ENCODE measurements at places on chromosomes 3 and 15. TPM values are rescaled to one million over a fixed set of nuclear protein-coding genes. Genes with fewer than 3 reads are reported as not detected.

DNA sequence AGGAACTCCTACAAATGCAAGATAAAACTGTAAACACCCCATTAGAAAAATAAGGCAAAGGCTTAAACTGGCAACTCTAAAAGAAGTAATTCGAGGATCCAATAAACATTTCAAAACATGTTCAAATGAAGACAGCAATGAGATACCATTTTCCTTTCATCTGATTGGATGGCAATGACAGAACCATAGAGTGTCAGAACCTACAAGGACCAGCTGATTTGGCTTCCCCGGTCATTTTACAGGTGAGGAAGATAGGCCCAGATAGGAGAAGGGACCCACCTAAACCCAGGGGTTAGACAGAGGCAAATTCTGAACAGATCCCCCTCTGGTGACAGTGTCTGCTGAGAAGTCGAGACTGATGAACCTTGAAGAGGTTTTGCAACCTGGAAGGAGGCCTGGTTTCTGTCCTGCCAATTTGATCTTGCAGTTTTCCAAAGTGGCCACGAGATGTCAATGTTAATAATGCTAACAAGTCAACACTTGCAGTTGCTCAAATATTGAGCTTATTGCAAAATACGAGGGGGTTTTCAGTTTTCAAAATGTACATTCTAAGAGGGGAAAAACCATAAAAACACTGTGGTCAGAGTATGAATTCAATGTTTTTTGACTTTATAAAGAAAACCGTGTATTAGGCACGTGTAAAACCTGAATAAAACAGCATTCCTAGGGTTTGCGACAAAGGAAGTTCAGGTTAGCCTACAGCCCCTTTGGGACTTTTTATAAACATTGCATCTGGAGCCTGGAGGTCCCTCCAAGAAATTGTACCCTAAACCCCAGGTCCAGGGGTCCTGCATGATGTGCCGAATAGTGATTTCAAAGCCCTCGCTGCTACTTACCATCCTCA lies 21.5 kb downstream of the CFAP161 start:
- no peak for DNase-seq

- no peak for DNase-seq
Measured at GRCh38 chr3:43451670-43452254, 165.4 kb downstream of the SNRK start.

Gene CACNA2D2
- total RNA-seq = 1.6 TPM

Gene FETUB
- not detected for total RNA-seq

Gene TJP1
- total RNA-seq = 47.4 TPM

DNA sequence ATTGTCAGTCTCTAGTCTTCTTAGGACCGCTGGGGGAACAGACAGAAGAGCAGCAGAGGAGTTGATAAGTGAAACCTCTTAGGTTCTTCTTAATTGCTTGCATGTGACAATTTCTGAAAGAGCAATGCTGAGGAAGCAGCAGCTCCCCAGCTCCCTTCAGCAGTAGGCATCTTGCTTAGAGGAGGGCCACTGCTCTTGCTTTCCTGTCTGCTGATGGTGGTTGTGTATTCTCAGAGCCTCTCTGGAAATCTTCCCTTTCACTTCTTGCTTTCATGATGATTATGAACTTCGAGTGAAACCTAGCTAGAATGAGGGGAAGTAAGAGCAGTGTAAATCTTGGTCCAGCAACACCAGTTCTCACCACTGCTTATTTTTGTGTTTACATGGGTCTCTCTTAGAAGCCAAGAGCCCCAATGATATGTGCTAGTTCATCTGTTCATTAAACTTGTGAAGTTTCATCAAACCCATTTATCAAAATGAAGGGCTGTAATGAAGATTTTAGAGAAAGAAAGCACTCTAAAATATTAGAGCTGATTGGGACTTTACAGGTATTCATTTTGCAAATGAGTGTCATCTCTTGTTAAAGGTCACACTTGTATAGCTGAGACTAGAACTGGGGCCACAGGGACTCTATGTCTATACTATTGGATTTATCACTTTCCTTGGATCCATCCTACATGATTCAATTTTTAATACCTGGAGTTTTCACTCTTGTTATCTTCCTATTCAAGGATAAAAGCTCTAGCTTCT lies 246.7 kb downstream of the LPP start:
- DNase-seq = no peak

GRCh38 chr3:186138272-186138981 lies 29.5 kb upstream of the ETV5 start:
- DNase-seq = no peak

DNA sequence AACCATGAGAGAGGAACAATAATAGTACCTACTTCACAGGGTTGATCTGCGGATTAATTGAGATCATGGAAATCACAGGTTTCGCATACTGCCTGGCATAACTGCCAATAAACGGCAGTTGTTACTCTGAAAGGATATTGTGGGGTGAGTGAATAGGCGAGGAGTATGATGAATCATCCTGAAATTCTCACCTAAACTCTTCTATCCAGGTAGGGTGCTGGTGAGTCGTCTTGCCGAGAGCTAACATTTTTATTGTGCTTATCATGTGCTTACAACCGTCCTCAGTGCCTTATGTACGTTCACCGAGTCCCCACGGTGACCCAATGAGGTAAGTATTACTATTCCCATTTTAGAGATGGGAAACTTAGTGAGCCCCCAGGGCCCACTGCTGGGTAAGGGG lies 52.4 kb upstream of the SRGAP3 start:
- DNase-seq = no peak

Gene KLHDC8B
- 24.7 TPM for total RNA-seq

DNA sequence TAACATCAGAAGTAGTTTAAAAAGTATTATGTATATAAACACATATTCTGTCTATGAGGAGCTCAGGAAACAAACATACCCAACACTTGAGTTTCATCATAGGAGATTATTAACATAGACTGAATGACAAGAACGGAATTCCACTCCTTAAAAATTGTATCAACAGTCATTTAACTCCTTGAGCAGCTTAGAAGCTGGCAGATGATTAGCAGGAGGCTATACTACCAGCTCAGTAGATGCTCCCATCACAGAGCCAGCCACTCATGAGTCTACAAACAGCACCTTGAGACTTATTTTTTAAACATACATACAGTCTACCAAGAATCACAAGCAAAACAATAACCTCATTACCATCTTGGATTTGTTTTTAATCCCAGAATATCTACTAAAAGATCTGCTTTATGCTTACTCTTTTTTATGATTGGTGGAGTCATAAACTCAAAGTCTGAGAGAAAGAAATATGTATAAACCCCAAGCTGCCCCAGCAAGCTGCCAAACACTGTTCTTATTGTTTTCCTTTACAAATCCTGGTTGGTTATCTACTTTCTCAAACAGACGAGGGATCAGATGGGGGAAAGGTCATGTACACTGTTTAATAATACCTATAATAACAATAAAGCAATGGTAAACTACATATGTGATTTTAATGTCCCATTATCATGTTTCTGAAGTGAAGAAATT lies 59.5 kb downstream of the CBLB start:
- no peak for DNase-seq

Gene PPP1R14D
- total RNA-seq = not detected

- no peak for DNase-seq
Measured at GRCh38 chr3:138944929-138945708, 1.8 kb downstream of the FOXL2 start.

DNA sequence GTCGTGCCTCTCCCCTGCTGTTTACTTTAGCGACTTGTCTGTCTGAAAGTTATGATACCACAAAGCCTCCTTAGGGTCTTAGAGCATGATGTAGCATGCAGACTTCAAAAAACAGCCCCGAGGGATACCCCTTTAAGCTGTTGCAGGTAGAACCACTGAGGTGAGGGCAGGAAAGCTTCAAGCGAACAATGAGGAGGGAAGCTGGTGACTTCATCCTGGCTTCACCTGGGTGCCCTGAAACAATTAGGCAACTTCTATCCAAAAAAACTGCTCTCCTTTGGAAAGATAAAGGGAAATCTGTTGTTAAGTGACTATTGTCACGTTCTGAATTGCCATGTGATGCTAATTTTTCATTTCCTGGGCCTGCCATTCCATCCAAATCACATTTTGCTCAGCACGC lies 231.6 kb downstream of the SOX2 start:
- DNase-seq = no peak

GRCh38 chr3:127394031-127394430 lies 106.2 kb upstream of the PRR20G start:
- DNase-seq = no peak

GRCh38 chr3:45280232-45280631 lies 54.1 kb upstream of the TMEM158 start:
- no peak for DNase-seq

DNA sequence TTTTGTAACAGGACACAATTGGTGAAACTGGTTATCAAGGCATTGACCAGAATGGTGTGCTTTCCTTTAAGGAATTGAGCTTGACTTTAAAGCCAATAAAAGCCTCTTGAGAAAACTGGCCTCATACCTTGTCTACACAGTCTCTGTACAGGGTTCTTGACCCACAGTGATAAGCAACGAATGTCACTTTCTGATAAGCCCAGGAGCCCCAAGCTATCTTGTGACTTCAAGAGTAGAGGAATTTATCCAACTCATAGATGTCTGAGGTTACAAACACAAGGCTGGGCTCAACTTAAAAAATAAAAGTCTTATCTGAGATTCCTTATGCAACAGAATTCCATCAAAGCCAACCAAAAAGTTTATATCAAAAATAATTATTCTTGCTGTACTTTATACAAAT lies 212.1 kb downstream of the GBE1 start:
- no peak for DNase-seq

- DNase-seq = no peak
Measured at GRCh38 chr3:179336345-179336929, 11.1 kb upstream of the MFN1 start.

Gene AGBL1
- total RNA-seq = 13.6 TPM

DNA sequence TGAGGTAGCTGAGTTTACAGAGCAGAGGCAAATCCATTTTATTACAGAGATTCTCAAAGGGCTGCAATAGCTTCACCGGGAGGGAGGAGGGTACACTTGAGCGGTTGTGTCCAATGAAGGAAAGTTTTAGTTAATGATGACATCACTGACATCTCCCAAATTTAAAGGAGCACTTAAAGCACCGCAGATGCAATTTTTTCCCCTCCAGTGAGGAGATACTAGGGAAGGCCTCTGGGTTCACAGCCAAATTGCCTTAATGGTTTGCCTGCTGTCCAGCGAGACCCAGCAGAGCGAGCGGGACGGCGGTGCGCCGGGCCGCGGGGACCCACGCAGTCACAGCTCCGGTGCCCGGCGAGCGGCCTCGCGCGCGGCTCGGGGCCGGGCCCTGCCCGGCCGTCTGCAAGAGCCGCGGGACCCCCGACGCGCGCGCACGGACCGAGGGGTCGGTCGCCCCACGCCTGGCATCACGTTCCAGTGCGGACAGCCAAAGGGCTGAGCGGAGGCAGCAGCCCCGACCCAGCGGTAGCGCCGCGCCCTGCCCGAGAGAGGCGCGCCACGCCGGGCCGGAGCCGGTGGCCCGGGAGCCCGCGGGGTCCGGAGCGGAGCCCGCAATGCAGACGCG lies 160.5 kb upstream of the CHRNA7 start:
- DNase-seq = peak; percentile 55

Gene DRD3
- not detected for total RNA-seq

Gene PLSCR2
- not detected for total RNA-seq
